ENCODE measurements at places on chromosomes 6 and 20.

- DNase-seq: no peak
Measured at GRCh38 chr6:67073938-67074337, 1366.9 kb upstream of the EYS start.

GRCh38 chr20:371755-372542, 8.6 kb upstream of the TRIB3 start:
- no peak for DNase-seq

DNA sequence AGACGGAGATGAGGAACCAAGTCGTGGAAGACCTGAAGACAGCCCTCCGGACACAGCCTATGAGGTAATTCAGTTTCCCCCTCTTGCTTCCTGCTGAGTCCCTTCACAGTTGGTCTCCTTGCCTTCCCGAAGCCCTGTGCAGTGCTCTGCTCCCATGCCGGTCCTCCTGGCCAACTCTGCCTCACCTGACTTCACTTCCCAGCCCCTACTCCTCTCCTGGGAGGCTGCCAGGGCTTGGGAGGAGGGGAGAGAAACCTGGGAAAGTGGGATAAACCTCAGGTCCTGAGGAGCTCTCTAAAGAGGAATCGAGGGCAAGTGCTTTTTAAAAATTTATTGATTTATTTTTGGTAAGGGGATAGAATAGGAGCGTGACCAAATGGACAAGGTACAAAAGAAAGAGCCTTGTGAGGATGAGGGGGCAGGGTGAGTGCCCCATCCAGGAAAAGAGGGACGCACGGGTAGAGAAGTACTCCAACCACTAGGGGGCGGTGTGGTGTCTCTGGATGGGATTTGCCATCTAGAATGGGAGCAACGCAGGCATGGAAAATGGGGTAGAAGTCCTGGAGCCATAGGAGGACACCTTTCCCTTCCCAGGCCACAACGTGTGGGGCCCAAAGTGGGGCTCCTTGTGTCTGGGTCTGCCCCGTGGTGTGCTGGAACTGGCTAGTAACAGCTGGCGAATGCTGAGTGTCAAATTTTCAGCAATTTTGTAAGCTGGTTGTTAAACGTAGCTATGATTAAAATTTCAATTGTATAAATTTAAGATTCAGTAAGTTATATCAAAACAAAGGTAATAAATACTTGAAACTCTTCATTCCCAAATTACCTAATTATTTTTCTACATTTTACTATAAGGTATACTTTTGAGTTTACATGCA, 69.0 kb downstream of the MOCS1 start:
- DNase-seq: no peak

DNA sequence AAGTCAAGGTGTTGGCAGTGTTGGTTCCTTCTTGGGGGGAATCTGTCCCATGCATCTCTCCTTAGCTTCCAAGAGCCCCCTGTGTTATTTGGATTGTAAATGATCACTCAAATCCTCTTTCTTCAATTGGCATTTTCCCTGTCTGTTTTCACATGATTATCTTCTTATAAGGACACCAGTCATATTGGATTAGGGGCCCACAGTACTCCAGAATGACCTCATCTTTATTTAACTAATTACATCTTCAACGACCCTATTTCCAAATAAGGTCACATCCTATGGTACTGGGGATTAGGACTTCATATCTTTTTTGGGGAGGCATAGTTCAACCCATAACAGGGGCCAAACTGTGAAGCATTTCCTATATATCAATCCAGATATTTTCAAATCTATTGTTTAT, 57.3 kb downstream of the PTPRA start:
- DNase-seq: no peak

DNA sequence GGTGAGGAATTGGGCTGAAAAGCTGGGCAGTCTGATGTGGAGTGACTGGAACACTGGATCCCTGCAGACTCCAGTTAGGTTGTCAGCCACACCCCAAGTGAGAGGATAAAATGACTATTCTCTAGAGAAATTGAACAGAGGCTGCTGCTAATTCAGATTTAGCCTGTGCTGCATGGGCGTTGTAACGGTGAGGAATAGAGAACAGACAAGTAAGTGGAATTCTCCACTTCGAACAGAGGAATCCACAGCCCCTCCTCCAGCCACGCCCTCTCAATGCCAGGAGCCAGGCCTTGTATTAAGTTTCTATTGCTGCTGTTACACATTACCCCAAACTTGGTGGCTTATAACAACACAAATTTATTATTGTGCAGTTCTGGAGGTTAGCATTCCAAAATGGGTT, 109.3 kb downstream of the CFAP61 start:
- DNase-seq: no peak

DNA sequence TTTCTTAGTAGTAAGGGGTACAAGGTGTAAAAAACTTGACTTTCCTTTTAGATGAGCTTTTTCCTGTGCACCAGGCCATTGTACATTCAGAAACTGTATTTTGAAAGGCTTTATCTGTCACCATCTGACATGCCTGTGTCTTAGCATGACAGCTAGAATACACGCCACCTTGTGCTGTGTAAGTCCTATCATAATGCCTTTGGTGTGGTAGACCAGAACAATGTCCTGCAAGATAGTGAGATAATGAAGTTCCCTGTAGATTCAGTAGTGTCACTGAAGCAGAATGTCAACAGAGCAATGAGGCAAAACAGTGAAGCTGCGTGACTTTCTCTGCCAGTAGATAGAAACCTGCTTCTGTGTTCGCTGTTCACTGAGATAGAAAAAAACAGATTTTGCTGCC, 105.8 kb downstream of the JAG1 start:
- DNase-seq: no peak

DNA sequence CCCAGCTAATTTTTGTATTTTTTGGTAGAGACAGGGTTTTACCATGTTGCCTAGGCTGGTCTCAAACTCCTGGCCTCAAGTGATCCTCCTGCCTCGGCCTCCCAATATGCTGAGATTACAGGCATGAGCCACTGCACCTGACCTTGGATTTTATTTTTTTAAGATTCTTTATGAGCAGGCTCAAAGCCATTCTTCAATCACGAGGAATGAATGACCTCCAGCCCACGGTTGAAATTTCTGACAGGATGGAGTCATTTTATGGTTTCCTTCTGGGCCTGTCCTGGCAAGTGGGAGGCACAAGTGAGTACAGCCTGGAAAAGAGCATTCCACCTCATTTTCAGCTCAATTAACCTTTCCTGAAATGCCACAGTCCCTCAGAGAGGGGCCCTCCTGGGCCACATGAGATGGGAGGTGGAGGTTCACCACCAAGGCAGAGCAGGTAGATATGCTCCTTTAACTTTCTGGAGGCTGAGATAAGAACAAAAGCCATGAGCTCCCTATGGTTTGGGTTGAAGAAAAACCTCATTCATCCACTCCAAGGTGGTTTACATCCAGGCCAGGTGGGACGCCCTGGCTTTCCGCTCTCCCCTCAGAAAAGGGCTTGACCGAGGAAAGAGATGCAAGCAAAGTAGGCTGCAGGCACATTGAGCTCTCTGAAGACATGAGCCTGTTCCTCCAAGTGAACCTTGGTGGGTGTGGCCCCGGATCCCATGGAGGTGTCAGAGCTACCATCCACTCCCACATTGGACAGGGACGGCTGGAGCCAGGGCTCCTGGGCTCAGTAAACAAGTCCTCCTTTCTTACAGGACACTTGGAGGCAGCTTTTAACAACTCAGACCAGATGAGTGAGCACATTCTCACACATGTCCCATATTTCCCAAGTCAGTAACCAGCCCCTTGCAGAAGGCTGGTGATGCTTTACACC, 208.5 kb upstream of the SSTR4 start:
- DNase-seq: no peak

GRCh38 chr6:84284428-84285049, 57.1 kb upstream of the CEP162 start:
- no peak for DNase-seq

DNA sequence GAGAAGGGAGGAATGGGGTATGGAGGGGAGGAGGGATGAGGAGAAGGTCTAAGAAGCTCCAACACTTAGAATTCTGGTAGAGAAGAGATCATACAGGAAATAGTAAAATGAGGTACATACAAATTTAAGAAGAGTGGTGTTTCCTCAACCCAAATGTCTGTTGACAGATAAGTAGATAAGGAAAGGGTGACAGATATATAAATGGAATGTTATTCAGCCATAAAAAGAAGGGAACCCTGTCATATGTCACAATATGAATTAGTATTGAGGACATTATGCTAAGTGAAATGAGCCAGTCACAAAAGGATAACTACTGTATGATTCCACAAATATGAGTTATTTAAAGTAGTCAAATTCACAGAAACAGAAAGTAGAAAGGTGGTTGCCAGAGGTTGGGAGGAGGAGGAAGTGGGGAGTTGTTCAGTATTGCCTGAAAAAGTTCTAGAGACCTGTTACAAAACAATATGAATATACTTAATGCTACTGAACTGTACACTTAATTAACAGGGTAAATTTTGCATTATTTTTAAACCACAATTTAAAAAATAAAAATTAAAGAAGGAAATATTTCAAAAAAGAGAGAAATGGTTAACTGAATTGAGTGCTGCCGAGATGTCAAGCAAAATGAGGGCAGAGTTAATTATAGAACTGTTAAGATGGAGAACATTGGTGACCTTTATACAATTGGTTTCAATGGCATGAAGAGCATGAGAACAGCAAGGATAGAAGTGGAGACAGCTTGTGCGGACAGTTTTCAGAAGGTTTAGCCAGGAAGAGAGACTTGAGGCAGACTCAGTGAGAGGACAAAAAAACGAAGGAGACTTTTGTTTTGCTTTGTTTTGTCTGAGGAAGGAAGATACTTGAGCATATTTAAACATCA, 47.6 kb upstream of the ADGRF4 start:
- DNase-seq: no peak

DNA sequence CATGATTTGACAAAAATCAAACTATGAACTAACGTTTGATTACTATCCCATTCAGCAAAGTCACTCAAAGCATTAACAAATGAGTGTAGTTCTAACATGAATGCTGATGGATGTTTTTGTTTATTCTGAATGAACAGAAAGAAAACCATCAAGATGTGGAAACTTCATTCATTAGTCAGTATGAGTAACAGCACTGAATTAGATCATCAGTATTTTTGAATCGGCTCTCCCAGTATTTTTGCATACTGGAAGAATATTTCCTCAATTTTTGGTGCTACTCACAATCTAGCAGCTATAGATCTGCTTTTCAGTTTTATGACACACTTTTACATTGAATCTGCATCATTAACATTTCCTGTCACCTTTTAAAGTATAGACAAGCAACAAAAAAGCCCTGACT, 63.8 kb upstream of the CD83 start:
- no peak for DNase-seq

DNA sequence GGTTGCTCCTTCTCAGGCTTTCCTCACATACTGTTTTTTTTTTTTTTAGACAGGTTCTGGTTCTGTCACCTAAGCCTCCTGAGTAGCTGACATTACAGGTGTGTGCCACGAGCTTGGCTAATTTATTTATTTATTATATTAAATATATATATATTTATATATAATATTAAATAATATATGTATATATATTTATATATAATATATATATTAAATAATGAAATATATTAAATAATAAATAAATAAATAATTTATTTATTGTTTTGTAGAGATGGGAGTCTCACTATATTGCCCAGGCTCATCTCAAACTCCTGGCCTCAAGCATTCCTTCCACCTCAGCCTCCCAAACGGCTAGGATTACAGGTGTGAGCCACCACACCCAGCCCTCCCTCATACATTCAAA, 28.3 kb upstream of the SLC9A8 start:
- no peak for DNase-seq

DNA sequence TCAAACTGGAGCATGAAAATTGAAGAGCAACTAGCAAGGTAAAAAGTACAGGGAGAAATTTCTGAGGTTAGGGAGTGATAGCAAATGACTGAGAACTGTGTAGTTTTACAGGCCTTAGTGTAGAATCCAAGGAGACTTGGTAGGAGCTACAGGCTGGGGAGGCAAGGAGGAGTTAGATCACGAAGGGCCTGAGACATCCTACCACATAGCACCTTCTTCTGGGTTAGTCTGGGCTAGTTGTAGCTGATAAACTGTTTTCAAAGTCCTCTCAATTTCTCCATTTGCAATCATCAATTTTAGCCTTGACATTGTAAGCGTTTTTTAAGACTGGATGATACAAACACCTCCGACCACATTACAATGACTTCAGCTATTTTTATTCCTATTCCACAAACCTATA, 209.7 kb downstream of the TMEM200A start:
- no peak for DNase-seq

- DNase-seq: no peak
Measured at GRCh38 chr6:41720262-41720620, 15.2 kb downstream of the TFEB start.

DNA sequence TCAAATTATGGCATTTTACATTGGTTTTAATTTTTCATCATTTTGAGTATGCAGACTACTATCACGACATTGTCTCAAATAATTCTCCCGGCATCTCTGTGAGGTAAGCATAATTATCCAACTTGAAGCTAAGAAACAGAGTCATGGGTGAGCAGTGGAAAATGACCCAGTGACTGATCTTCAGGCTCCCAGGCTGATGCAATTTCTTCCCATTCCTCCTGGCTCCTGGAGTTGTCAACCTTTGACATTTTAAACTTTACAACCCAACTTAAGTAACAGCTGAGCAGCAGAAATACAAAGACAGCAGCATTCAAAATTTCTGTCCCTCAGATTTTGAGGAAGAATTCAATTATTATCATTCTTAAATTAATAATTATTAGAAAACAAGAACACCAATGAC, 13.7 kb upstream of the LAMA4 start:
- no peak for DNase-seq

DNA sequence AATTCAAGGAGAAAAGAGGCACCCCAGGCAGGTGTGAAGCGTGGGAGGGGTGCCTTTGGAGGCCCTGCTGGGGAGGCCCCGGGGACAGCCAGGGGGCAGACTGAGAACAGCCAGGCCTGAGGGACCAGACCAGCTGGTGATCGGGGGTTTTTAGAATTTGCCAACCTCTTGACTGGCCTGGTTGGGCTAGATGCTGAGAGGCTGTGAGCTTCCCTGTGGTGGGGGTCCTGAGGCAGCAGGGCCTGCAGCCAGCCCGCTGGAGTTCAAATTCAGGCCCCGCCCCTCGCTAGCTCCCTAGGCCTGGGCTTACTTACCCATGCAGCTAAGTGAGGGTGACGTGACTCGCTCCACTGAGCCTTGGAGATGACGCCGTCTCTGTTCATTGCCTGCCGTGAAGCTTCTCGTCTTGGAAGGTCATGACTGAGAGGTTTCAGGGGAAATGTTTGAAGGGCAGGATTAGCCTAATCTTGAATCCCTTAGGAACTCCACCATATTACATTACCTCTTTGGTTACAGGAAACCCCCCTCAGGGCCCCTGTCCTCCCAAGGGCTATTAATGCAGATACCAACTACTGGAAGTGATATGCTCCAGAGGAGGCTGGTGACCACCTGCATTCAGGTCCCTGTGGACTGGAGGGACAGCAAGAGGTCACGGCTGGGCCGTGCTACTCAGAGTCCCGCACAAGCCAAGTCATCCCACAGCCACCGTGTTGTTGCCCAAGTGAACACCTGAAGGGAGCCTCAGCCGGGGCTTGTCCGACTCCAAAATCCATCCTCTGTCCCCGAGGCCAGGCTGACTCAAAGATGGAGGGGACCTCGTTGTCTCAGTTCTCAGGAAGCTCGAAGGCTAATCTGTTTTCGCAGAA, 73.9 kb upstream of the DUSP22 start:
- no peak for DNase-seq

DNA sequence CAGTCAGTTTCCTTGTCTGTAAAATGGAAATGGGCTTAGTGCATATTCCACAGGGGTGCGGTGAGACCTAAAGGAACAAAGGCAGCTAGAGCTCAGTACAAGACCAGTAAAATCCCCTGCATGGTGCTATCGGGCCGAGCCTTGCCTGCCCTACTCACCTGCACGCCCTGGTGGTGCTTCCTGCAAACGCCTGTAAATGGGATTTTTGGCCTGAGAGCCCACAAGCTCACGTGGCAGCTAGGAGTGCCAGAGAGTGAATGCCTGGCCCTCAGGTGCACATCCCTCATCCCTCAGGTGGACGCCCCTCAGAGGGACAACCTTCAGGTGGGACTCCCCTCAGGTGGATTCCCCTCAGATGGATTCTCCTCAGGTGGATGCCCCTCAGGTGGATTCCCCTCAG, 48.0 kb upstream of the VSX1 start:
- DNase-seq: no peak

Measured in esophagus squamous epithelium (tissue), 5 donors.